HEK293T (cell line): ENCODE measurements at places on chromosomes 12 and 14.

GRCh38 chr12:54191126-54191525 lies 2.3 kb upstream of the SMUG1 start:
- no peak for DNase-seq

- no peak for DNase-seq
Measured at GRCh38 chr14:101110729-101111619, 207.5 kb upstream of the RTL1 start.

GRCh38 chr12:130973906-130974305 lies 20.2 kb downstream of the ADGRD1 start:
- no peak for DNase-seq

GRCh38 chr14:104309657-104310369 lies 171.4 kb downstream of the KIF26A start:
- DNase-seq: no peak

DNA sequence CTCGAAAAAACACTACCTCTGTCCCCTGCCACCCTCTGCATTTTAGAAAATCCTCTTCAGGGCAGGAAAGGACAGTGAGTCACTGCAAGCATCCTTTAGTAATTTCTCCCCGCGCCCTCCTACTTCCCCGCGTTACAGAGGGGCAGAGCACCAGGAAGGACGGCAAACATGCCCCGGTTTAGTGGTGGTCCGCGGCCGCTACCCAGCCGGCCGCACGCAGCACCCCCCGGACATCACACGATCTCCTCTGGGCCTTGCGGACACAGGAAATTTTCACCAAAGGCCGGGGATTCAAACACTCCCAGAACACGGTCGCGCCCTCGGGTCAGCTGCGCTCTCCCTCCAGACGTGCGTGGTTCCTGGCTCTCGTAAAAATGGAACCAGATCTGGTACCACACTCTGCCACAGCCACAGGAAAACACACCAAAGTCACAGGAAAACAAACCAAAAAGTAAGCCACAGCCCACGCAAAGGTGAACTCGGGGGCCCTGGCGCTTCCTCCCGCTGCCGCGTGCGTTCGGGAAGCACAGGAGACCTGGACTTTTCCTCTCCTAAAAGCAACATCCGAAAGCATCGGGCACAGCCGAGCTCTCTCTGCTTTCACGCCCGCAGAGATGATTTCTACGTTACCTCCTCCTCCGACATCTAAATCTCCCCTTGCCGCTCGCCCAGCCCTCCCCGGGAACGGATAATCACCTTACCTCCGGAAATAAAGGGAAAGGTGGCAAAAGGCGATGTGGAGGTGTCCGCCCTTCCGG lies 839 bp downstream of the SLC38A1 start:
- DNase-seq: no peak

DNA sequence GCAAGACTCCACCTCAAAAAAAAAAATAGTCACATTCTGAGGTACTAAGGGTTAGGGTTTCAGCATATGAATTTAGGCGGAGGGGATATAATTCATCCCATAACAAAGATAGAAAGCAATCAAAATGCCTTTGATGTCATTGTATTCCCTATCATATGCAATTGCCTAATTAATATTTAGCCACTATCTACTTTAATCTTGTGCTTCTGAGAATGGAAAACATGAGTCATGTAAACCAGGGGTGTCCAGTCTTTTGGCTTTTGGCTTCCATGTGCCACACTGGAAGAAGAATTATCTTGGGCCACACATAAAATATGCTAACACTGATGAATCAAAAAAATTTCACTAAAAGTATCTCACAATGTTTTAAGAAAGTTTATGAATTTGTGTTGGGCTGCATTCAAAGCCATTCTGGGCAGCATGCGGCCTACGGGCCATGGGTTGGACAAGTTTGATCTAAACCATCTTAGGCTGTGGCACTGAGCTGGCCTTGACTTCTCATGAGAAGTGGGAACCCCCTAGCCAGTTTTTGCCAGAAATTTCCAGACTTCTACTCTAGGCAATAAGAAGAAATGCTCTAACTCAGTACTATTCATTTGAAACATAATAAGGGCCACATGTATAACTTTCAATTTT lies 219.8 kb downstream of the PTPRO start:
- no peak for DNase-seq

DNA sequence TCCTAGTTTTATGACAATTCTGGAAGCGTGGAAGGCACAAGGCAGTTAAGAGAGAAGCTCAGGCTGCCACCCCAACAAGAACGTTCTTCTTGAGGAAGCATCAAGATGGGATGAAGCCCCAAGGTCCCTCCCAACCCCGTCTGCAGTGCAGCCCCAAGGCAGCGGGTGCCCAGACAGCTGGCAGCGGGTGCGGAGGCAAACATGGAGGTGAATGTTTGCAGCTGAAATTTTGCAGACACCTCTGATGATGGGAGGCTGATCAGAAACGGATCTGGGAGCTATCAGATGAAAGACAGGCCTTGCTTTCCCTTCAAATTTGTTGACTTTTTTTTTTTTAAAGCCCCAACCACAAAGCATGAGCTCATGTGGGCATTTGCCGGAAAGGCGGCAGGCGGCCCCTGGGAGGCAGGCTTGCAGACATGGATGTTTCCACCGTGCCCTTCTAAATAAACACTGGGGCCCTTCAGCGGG lies 230.7 kb upstream of the RTL1 start:
- DNase-seq: no peak

- no peak for DNase-seq
Measured at GRCh38 chr12:27207615-27208413, 36.3 kb upstream of the STK38L start.

- DNase-seq: no peak
Measured at GRCh38 chr12:91824991-91825390, 320.7 kb downstream of the BTG1 start.

DNA sequence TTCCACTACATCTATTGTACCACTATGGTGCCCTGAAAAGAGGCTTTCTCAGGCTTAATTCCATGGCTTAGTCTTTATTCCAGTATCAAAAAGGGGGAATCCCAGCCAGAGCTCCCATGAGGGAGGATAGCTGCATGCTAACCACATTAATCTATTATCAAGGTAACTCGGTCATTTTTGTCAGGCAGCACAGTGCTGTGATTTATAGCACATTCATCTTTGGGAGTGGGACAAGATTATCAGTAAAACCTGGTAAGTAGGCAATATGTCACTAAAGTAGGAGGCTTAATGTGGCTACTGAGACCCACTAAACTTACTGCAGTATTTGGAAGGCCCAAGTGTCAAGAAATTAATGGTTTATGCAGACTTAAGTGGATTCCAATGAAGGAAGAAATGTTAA lies 58.9 kb downstream of the DAD1 start:
- no peak for DNase-seq

DNA sequence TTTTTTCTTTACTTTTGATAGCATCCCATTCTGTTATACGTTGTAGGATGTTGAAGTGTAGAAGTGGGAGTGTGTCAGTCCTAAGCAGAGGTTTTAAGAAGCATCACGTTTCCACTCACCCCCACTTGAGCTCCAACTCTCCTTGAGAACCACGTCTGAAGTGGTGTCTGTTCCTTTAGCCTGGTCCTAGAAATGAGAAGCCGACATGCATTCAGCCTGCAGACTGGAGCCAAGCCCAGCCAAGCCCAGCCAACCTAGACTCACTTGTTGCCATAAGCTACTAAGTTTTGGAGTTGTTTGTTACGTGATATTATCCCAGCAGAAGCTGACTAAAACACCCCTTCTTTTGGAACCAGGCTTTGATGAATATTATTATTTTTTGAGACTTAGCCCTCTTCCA lies 4.4 kb upstream of the ELK3 start:
- DNase-seq: no peak

DNA sequence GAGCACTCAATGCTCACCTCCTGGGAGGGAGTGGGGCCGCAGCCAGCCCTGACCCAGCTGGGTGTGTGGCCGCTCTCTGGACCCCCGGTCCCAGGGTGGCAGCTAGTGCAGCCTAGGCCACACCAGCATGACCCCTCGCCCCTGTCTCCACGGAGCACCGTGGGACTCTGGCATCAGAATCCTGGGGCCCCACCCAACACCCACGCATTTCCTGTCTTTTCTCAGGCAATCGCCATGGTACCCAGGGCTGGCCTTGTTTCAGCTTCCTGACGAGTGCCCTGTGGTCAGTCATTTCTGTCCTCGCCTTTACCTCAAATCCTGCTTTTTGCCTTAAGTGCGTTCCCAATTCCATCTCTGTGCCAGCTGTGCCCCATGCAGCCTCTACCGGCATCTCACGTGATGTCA lies 15.9 kb downstream of the PACS2 start:
- DNase-seq: no peak

DNA sequence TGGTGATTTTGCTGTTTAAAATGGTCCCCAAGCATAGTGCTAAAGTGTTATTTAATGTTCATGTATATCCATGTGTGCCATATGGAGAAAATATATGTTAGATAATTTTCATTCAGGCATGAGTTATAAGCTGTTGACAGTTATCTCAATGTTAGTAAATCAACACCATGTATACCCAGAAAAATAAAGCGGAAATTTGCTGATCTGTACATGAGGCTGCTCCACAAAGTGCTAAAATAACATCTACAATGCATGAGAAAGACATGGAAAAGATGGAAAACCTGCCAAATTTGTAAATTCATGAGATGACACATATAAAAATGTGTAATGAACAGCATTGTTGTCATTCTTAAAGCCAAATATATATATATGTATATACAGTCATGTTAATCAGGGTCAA lies 1199.2 kb downstream of the FSCB start:
- no peak for DNase-seq

DNA sequence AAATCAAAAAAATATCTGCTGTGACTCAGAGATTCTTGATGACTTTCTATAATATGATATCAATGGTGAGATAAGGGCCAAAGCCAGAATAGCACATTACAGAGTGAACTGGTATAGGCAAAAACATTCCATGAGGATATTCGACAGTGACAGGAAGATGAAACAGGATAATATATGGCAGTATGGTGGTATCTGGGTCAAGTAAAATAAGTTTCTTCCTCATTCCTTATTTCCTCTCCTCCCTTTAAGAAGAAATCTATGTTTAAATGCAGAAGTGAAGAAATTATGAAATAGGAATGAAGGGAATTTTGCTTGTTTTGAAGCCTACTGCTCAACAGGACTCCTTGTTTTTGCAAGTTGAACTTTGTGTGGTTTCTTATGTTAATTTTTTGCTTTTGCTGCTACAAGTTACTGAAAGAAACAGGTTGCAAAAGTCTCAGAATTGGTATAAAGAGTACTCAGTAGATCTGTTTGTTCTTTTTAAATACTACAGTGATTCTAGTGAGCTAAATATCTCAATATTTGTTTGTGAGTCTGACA lies 7.0 kb downstream of the ACSS3 start:
- DNase-seq: no peak

DNA sequence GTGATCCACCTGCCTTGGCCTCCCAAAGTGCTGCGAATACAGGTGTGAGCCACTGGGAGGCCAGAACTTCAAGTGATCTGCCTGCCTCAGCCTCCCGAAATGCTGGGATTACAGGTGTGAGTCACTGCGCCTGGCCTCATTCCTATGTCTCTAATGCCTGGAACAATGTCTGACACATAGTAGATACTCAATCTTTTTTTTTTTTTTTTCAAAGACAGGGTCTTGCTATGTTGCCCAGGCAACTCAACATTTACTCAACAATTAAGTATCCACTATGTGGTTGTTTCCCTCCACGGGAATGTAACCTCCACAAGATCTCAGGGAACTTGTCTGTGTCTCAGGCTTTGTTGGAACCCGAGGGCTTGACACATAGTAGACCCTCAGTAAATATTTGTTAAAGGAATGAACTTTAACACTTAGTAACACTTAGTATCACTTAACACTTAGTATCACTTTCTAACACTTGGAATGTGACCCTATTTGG lies 3.0 kb upstream of the TMEM120B start:
- DNase-seq: no peak
